ENCODE measurements at places on chromosomes 7 and 10.
A peak's percentile ranks its signal among the peaks of the same experiment; 100 is the strongest.

DNA sequence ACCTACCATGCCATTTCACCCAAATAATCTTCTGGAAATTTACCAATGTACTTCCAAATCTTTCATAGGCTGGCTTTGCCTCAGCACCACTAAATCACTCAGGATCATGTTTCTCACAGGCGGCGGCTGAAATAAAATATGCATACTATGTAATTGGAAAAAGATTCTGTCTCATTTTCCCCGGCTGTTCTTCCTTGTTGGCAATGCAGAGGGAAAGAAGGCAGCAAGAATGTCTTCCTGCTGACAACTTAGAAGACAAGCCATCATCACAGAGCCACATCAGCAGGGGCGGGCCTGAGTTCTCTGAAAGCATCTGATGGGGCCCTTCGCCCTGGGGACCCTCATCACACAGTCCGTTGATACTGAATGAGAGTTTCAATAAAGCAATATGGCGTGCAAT lies 39.2 kb upstream of the COL1A2 start:
- peak; percentile 89 for DNase-seq

DNA sequence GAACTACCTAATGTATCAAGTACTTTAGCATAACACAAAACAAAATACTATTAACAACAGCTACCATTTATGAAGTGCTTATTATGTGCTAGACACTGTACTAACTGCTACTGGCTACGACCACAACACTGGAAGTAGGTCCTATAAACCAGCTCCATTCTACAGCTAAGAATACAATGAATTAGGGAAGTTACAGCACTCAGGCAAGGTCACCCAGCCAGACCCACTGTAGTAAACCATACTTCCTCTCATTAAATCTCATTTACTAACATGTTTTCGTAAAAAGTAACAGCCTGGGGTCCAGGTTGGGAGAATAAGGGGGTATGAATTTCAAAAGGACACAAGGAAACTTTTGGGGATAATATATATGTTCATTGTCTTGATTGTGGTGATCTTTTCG lies 25.4 kb downstream of the NAPEPLD start:
- DNase-seq = no peak

DNA sequence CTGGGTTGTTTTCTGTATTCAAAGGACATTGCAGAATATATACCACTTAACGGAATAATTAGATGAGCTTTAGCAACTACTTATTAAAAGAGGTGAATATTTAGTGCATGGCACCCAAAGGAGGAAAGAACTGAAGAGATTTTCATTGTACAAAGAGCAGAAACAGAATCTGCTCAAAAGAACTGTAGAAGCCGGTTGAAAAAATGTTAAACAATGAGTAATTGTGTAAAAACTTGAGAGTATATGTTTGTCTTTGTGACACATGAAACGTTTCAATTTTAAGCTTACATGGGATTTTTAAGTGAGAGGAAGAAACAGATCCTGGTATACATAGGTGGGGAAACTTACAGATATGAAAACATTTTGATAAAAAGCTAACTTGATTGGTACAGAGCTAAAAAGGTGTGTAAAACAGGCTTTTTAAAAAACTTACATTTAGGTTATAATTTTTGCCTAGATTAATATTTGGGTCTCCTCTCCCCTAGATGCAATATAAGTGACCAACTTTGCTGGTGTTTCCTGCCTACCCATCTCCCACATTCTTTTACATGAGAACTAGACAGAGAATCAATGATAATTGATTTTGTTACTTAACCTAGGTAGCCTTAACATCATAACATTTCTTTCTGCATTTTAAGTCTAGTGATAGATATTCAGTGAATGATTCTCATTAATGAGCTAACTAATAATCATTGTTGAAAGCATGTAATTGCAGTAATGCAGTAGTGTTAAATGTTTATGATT lies 6.8 kb downstream of the ARL5B start:
- peak; percentile 31 for DNase-seq

DNA sequence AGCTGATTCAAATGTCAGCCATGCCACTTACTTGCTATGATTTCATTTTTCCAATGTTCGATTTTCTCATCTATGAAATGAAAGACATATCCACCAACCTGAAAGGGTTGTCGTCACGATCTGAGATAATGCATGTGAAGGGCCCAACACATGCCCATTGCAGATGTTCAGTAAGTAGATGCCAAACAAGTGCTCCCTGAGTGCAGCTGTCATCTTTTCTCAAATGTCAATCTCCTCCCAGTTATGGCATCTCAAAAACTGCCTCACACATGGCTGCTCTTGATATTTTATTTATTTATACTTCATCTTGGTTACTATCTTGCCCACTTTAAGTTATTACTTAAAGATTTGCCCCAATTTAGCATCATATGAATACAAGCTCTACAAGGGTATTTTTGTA lies 16.8 kb downstream of the CPEB3 start:
- DNase-seq = no peak

- peak; percentile 77 for DNase-seq
Measured at GRCh38 chr10:69392481-69393000, 24.2 kb downstream of the TACR2 start.

DNA sequence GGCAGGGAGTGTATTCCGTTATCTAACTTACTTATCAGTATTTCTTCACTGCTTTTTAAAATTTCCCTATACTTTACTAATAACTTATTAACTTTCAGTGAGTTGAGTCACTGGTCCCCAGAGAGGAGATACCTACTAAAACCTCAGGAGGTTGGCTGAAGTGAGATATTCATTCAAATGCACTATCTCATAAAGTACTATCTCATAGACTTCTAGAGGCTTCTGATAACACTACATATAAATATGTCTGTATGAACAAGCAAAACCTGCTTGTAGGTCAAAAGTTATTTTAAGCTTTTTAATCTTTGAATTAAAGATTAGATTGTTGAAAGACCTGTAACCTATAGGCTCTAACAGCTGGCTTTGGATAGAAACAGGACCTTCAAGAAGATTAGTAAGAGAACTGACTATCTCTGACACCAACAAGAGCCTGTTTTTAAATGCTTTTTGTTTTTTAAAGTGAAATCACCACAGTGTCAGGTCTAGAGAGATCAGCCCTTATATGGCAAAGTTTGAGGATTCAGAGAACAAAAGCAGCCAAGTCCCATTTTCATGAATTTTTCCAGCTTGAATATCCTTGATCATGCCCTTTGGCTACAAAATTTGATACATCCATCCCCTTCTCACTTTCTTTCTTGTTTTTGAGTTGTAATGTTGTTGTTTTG lies 242.2 kb downstream of the ARL4A start:
- peak; percentile 3 for DNase-seq

- DNase-seq = no peak
Measured at GRCh38 chr7:1388703-1389335, 70.5 kb downstream of the MICALL2 start.

DNA sequence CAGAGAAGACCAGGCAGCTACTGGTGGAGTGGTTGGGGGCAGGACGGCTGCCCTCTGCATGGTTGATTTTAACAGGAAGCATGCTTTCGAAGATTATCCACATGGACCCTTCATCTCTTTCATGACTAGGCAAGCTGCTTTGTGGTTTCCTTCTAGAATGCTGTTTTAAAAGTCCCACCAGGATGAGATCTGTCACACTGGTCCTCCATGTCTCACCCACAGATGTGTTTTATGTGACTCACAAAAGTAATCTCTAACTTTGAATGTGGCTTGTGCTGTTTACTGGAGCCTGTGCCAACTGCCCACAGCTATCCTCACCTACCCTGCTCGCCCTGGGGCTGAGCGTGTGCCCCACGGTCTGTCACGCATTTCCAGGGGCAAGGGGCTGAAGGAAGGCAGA lies 188.8 kb downstream of the GFRA1 start:
- DNase-seq = peak; percentile 26

GRCh38 chr7:79684384-79684783 lies 230.9 kb upstream of the MAGI2 start:
- DNase-seq = no peak

GRCh38 chr10:129459762-129460539 lies 7.1 kb upstream of the MGMT start:
- DNase-seq = no peak

- peak; percentile 28 for DNase-seq
Measured at GRCh38 chr10:88783724-88784123, 18.8 kb upstream of the LIPM start.

DNA sequence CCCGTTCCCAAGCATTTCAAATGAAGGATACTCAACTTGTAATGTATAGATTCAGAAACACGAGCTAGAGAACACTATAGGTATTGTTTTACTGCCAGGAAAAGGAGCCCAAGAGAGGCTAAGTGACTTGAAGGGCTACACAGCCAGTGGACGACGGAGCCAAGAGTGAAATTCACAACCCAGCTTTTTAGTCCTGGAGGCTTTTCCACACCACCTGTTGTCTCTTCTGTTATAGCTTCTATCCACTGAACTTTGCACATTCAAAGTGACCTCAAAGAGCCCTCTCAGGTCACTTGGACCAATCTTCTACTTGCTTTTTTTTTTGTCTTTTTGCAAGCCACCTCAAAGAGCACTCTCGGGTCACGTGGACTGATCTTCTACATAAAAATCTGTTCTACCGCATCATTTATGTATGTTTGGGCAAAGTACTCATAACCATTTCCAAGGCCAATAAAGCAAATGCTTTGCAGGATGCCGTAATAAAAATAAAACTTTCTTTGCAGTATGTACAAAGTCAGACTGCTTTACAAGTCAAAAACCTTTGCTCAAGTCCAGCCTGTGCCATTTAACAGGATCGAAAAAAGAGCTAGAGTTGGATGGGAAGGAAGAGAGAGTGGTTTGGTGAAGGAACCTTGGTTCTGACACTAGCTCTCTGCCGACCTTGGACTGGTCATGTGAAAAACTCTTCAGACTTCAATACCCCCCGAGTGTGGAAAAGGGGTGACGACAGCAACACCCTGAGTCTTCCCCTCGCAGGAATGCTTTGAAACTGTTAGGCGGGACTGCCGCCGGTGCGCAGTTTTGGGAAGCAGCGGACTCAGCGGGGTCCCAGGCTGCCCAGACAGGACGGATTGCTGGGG lies 821 bp downstream of the SLC35B4 start:
- DNase-seq = peak; percentile 37

DNA sequence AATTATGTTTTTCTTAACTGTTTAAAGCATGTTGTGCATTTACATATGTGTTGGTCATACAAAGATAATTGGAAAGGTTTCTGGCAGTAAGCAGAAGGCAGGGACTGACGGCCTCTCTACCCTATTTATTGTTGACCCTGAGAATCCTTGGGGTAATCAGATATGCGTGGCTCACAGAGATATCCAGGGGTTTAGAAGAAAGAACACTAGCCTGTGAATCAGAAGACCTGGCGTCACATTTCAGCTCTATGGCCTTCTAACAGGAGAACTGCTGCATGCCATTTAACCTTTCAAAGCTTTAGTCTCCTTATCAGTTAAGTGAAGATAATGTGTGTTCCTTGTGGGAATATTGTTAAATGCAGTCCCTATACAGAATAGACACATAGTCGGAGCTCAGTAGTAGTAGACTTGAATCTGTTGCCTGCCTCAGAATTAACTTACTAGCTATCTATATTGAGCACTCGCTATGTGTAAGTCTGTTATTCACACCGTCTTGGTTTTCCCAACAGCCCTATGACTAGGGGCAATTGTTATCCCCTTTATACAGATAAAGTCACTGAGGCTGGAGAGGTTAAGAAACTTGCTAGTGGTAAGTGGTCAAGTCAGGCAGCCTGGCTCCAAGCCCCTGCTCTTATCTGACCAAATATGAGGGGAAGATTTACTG lies 129.6 kb upstream of the ANKRD1 start:
- no peak for DNase-seq

DNA sequence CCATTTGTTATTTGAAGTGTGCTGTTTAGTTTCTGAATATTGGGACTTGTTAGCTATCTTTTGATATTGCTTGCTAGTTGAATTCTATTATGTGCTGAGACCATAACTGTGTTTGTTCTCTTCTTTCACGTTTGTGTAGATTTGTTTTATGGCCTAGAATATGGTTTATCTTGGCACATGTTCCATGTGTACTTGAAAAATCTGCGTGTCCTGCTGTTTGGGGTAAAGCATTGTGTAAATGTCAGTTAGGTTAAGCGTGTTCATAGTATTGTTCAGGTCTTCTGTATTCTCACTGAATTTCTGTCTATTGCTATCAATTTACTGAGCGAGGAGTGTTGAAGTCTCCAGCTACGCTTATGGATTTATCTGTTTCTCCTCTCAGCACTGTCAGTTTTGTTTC lies 19.4 kb downstream of the MMP21 start:
- DNase-seq = no peak

DNA sequence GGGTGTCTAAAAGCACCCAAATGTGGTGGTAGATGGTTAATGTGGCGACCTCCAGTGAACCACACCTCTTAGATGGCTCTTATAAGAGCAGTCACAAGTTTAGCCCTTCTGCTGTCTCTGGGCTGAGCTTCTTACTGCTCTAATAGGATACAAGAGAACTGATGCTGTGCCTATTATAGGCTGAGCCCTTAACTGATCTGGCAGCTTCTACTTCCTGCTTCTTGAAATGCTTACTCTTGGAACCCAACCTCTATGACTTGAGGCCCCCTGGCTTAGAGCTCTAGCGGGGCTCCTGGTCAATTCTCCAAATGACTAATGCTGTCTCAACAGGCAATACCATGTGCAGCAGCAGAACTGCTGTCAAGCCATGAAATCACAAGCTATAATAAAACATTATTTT lies 35.0 kb upstream of the LSM8 start:
- peak; percentile 28 for DNase-seq

- peak; percentile 61 for DNase-seq
Measured at GRCh38 chr10:88456730-88457129, 126.4 kb downstream of the RNLS start.

GRCh38 chr7:30083334-30083733 lies 51.5 kb upstream of the MTURN start:
- DNase-seq = no peak

DNA sequence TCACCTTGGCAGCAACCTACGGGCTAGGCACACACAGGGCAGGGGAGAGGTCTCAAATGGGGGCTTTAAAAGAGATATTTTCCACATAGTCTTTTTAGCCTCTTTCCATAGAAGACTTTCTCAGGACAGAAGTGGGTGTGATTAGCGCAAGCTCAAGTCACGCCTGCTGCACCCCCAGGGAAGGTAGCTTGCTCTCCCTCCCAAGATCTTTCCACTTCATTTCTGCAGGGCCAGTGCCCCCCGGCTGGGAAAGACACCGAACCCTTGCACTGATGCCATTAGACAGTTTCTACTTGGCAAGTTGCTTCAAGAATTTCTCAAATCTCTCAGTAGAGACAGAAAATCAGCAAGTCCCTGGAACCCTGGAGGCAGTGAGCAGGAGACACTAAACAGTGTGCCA lies 19.4 kb downstream of the CHST15 start:
- DNase-seq = no peak

DNA sequence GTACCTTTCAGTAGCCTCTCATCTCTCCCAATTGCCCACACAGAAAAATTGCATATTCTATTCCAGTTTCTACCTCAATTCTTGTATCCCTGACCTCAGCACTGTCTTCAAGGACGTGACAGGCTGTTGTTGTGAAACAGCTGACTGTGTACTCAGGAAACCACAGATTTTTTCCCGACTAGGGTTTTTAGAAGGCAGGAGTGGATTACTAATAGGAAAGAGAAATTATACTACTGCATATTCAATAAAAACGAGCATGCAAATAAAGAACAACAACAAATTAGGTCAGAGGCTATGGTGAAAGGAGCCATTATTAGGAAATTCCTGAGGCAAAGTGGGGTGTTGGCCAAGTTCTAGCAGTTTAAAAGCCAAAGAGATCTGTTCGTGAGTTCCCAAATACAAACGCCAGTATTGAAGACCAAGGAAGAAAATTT lies 93.4 kb downstream of the DOCK4 start:
- DNase-seq = peak; percentile 20

- no peak for DNase-seq
Measured at GRCh38 chr7:81562581-81562980, 207.3 kb downstream of the HGF start.

- peak; percentile 78 for DNase-seq
Measured at GRCh38 chr10:58438340-58438871, 53.2 kb downstream of the TFAM start.
